ENCODE measurements at places on chromosomes 3 and 15.

- no peak for DNase-seq
Measured at GRCh38 chr15:83365370-83365938, 81.0 kb upstream of the BNC1 start.

DNA sequence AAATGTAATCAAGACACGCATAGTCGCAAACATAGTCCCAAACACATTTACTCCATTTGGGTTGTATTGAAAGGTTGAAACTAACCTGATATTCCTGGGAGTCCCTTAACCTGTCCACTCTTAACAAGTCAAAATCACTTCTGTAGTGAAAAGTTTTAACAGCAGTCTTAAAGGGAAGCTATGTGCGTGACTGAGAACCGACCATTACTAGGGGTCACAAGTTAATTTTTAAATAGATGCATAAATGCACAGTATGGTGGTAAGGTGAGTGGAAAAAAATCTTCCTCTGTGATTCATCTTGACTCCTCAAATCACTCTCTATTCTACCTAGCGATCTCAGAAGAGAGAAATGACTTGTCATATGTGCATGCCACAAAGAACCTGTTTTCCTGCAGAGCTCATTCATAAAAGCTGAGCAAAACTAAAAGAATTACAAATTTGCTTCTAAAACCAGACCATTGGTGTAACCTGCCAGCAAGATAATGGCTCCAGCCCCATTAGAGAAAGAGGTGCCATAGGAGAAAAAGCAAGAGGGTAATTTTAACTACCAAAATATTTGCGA, 4.8 kb downstream of the GPR15 start:
- no peak for DNase-seq

- no peak for DNase-seq
Measured at GRCh38 chr3:116877968-116878367, 168.4 kb downstream of the TUSC7 start.

DNA sequence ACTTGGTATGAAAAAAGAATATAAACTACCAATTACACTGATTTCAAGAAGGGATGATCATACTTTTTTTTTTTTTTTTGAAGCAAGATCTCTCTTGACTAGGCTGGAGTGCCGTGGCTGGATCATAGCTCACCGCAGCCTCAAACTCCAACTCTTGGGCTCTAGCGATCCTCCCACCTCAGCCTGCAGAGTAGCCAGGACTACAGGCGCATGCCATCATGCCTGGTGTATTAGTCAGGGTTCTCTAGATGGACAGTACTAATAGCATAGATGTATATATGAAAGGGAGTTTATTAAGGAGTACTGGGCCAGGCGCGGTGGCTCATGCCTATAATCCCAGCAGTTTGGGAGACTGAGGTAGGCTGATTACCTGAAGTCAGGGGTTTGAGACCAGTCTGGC, 11.5 kb upstream of the SEC11A start:
- DNase-seq, result no peak

GRCh38 chr15:45918839-45919238, 284.0 kb downstream of the SQOR start:
- no peak for DNase-seq

DNA sequence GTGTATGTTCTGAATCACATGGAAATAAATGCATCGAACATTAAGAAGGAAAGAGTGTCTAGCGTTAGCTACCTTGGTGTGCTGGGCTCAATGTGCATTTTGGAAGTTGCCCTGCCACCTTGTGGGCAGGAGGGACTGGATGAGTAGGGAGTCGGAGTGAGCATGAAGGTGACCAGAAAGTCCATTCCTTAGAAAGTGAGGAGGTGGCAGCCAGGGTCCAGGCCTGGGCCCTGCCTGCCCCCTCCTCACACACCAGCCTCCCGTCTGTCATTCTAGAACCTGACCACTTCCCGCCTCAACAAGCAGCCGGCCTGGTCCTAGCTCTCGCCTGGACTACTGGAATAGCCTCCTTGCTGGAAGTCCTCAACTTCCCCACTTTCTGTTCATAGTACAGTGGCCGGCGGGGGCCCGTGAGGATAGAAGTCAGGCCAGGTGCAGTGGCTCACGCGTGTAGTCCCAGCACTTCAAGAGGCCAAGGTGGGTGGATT, 10.2 kb upstream of the GATA2 start:
- DNase-seq, result no peak
